CD4-positive, alpha-beta T cell treated with Interleukin-6 at 100 ng/mL for 8 hours (primary cell): ENCODE measurements at places on chromosomes 3 and 15.

DNA sequence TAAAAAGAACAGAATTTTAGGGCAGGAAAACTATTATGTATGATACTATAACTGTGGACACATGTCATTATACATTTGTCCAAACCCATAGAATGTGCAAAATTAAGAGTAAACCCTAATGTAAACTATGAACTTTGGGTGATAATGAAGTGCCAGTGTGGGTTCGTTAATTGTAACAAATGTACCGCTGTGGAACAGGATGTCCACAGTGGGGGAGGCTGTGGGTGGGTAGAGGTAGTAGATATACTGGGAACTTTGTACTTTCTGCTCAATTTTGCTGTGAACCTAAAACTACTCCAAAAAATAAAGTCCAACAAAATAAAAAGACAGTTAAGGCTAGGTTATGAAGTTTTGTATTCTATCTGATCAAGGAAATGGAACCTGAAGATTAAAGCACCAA, 24.8 kb downstream of the CD96 start:
- DNase-seq, result no peak

- no peak for DNase-seq
Observed at GRCh38 chr3:25468866-25469319, 40.8 kb downstream of the RARB start.

DNA sequence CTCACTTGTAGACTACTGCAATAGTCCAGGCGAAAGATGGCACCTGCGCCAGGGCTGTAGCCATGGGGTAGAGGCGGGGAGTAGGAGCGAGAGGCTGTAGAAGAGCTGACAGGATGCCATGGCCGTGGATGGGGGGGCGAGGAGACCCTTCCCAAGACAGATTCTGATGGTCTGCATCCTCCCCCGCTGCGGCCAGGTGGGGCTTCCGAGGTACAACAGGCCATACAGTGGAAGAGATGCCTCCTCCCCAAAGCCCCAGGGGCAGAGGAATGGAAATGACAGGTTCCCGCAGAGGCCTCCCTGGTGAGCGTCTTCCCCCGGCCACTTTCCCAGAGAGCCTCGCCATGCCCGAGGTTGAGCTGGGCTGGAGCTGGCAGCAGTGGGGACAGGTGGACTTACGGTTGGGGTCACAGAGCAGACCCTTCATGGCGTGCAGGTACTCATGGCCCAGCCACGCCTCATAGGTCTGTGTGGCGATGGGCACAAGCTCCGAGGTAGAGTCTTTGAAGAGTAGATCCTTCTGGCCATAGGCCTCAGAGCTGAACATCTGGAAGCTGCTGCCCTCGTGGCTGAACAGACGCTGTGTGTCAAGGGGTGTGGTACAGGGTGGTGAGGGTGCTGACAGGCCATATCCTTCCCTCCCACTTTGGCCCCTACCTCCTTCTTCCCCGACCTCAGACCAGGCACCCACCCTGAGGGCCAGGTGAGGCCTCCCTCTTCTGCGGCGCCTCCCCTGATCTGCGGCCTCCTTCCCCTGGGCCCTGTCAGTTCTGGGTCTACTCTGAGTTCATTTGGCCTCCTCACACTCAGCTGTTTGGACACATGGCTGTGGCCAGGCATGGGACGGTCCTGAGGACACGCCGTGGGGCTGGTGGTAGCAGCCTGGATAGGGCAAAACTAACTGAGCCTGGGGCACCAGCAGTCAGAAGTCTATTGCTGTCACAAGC, 13.6 kb downstream of the MELTF start:
- no peak for DNase-seq

GRCh38 chr15:31437686-31438085, 111.1 kb downstream of the KLF13 start:
- DNase-seq, result no peak

DNA sequence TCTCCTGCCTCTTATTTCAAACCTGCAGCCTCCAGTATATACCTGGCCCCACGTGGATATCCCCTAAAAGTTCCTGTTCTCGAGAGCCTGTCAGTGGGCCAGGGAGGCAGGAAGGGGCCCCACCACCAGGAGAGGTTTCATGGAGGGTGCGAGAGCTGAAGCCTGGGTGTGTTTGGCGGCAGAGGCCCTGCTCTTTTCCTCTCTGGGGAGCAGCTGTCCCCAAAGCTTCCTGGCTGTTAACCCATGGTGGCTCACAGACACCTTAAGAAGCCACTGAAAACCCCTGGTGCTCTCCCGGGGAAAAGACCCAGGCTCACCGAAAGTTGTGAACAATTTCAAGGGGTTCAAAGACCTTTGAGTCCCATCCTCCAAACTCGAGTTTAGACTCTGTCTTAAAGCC, 1.1 kb downstream of the PRRT3 start:
- no peak for DNase-seq

DNA sequence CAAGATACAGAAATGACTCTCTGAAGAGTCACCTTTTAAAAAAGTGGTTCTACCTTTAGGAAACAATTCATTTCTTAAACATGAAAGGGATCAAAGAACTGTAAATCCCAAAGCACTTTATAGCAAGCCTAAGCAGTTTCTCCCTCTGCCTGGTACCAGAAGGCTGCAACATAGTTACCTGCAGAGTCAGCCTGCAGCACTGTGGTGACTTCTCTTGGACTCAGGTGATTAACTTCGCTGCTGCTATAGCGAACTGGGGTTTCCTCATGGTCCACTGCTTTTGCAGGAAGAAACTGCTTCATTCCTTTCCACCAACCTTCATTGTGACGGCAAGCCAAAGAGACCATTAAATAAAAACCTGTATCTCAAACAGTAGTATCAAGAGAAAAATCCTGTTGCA, 37.3 kb downstream of the ST3GAL6 start:
- DNase-seq, result no peak

- no peak for DNase-seq
Observed at GRCh38 chr15:97401195-97401594, 559.3 kb upstream of the ARRDC4 start.

DNA sequence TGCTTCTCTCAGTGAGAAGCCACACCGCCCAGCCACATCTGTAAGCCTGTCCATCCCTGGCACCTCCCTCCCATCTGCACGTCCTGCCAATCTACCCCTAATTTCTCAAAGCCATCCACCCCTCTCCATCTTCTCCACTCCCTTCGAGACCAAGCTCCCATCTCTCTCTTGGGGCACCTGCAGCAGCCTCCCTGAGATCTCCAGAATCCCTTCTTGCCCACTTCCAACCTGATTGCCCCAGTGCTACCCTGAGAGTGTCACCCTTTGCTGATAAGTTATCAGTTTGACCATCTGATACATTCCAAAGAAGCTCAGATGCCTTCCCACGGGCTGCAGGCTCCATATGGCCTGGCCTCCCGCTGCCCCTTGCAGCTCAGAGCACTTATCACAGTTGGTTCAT, 496.1 kb downstream of the SHQ1 start:
- DNase-seq, result no peak

DNA sequence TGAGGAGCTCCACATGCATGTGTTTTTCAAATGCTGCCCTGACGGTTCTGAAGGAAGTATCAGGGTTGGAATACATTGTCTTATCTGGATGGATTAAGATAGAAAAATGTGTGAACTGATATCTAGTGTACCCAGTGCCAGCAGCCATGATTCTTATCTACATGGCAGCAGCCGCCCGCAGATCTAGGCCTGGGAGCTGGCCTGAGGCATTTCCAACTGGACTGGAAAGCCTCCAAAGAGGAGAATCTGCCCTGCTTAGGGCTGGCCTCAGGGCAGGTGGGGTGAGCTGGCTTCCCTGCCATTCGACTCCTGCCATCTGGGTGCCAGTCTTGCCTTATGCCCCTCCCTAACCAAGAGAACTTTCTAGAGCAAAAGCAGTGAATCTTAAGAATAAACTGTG, 125.8 kb downstream of the SSR3 start:
- DNase-seq, result no peak

GRCh38 chr3:167102071-167102470, 278.0 kb downstream of the ZBBX start:
- no peak for DNase-seq

- no peak for DNase-seq
Observed at GRCh38 chr3:129345971-129346370, 67.3 kb downstream of the HMCES start.

DNA sequence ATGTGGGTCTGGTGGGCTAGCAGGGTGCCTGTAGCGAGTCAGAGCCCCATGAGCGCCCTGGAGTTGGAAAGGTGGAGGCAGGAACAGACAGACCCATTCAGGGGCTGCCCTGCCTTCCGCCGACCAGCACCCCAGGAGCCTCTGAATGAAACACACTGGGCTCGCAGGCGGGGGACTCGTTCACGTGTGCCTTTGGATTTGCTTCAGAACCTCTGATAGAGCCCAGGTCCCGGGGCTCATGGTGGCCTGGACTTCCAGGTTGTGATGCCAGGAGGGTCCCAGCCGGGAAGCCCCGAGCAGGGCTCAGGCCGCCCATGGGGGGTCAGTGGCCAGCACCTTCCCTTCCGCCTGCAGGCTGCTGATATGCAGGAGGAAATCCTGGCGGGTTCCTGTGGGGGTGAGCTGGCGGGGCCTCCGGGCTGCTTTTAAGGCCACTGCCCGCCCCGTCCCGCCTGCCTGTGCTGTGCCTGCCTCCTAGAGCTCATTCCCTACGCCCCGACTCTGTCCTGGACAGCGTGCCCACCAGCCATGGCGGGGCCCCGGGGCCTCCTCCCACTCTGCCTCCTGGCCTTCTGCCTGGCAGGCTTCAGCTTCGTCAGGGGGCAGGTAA, at the start of gene STAB1:
Gene STAB1 (plus strand): TSS at position 453 of the 610 bp plus-strand sequence. CDS start 76 bp downstream, at position 529.
- no peak for DNase-seq

DNA sequence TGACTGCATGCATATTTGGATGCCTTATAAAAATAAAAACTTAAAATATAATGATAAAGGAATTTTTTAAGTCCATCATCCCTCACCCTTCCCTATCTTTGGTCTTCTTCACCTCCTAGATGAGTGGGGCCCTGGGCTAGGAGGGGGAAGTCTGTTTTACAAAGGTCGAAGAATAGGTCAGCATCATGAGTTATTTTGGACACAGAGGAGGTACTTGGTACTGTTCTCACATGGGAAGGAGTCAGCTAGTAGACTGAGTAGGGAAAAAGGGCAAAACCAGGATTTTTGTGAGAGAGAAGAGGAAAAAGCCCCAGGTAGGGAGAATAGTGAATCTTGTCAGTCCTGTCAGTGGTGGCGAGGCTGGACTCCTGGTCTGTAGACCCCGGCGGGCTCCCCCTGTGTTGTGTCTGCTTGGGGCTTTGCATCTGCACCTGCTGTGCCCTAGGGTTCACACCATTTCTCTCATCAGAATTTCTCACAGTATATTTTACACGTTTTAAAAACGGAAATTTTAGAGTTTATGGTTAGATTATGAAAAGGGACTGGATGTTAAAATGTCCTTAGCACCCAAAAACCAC, 17.2 kb downstream of the GCSAM start:
- no peak for DNase-seq

DNA sequence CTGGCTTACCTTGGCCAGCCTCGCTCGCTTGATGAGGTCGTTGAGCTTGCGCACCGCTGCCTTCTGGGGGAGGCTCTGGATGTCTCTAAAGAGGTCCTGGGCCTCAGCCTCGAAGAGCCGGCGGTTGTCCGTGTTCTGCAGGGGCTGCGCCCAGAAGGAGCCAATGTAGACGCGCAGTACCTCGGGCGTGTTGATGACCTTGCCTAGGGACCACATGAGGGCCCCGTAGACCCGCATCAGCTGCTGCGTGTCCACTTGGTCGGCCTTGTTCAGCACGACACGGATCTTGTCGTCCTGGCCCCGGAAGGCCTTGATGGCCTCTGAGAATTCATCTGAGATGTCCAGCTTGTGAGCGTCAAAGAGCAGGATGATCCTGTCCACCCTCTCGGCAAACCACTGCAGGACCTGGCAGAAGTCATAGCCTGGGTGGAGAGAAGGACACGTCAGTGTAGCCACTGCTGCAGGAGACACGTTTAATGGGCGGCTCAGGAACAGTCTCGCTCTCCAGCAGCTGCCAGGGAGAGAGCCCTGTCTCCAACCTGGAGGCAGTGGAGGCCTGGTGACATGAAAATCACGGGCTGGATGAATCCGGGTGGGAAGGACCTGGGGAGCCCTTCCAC, 25.5 kb upstream of the SPTBN5 start:
- no peak for DNase-seq

GRCh38 chr15:67813104-67813634, 12.1 kb upstream of the SKOR1 start:
- DNase-seq, result no peak
